Fibroblast of the aortic adventitia (primary cell): ENCODE measurements at places on chromosomes 7 and 10. TPM values are rescaled to one million over a fixed set of nuclear protein-coding genes. Genes with fewer than 3 reads are reported as not detected.

Gene PPP1R9A
- total RNA-seq: 0.45 and 0.49 TPM in 2 replicates

Gene SEMA3C
- total RNA-seq: 208 and 319 TPM in 2 replicates

- DNase-seq: no peak
Observed at GRCh38 chr10:110460111-110460809, 37.4 kb upstream of the DUSP5 start.

GRCh38 chr10:15324113-15324512, 47.0 kb downstream of the FAM171A1 start:
- DNase-seq: no peak

DNA sequence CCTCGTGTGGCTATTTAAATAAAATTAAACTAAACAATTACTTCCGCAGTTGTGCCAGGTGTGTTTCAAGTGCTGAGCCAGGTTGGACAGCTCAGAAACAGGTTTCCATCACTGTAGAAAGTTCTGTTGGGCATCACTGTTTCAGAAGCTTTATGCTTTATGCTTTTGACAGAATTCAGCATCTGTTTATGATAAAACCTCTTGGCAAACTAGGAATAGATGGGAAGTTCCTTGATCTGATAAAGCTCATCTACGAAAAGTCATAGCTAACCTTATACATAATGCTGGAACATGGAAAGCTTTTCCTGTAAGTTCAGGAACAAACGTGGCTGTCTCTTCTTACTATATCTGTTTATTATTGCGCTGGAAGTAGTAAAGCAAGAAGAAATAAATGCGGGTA, 143.4 kb downstream of the DOCK1 start:
- DNase-seq: no peak
